D721Med (cell line): ENCODE measurements at places on chromosomes 1 and 21.

DNA sequence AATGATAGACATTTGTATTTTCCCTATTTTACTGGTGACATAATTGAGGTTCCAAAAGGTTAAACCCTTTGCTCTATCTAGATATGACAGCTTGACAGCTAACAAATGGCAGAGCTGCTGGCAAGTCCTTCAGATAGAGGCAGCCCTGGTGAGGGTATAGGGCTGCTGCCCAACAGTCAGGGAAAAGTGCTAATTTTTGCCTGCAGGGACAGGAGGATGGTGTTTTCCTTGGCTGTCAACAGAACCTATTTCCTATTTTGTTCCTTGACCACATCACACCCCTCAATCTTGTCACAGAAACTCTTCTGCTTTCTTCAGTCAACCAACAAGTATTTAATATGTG lies 12.3 kb downstream of the GPA33 start:
- DNase-seq = no peak

- DNase-seq = no peak
Measured at GRCh38 chr1:228989176-228989575, 253.9 kb downstream of the RHOU start.

DNA sequence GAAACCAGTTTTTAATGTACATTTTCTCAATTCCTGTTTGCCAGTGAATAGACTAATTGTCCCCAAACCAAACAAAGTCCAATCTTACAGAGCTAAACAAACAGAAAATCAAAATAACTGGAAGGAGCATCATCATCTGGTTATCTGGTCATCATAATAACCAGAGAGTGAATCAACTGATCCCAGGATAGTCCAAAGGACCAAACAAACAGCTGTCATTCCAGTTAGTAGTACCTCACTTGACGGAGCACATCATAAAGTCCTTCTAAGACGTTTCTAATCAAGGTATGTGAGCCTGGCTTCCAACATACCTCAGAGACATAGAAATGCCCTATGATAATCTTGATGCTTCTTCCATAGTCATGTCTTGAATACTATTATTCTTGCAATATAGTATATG lies 240.5 kb downstream of the LTN1 start:
- DNase-seq = no peak

- DNase-seq = no peak
Measured at GRCh38 chr1:41464885-41465284, 19.6 kb downstream of the EDN2 start.

- peak; percentile 38 for DNase-seq
Measured at GRCh38 chr1:6497215-6497866, 5.9 kb upstream of the PLEKHG5 start.

- DNase-seq = no peak
Measured at GRCh38 chr1:210321552-210321951, 7.2 kb upstream of the HHAT start.

- no peak for DNase-seq
Measured at GRCh38 chr21:18477043-18477442, 73.5 kb upstream of the TMPRSS15 start.

DNA sequence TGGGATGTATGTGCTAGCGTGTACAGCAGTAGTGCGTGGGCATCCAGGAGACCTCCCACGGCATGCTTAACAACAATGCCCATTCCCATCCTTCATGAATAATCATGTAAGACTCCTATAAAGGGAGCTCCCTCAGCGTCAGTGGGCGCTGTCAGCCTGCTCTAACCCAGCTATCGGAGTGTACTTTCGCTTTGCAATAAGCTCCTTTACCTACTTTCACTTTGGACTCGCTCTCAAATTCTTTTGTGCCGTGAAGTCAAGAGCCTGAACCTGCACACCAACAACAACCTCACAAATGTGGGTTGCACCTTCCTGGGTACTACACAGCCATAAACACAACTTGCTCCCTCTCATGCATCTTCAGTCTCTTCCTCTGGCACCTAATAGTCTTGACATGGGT lies 114.8 kb upstream of the PAXBP1 start:
- DNase-seq = no peak

- no peak for DNase-seq
Measured at GRCh38 chr21:40829308-40829707, 17.6 kb downstream of the DSCAM start.

- DNase-seq = no peak
Measured at GRCh38 chr1:230123280-230124185, 56.5 kb downstream of the GALNT2 start.

GRCh38 chr1:64898107-64898861 lies 68.1 kb downstream of the JAK1 start:
- DNase-seq = no peak

DNA sequence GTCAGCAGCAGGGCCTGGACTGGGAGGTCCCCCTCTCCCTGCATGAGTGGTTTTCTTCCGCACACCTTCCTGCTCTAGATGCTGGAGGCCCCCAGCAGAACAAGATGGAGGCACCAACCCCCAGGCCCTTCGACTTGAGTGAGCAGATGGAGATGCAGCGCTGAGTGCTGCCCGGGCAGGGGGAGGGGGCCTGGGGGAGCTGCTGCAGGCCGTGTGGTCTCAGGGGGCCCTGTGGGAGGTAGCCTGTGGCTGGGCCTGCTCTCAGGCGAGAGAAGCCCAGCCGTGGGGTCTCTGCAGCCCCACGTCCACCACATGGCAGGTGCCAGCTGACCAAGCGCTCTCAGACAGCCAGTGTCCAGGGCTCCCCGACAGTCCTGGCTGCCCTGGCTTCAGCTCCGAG lies 1.2 kb upstream of the FAAP20 start:
- DNase-seq = no peak

GRCh38 chr1:19311931-19312781 lies at the start of the genes AKR7A2 and SLC66A1:
TSS of gene AKR7A2 (minus strand) at chr1:19312144. CDS start at chr1:19312124, 20 bp downstream.
TSS of gene SLC66A1 (plus strand) at chr1:19312326. CDS start at chr1:19317678, 5,352 bp downstream.
- DNase-seq = peak; percentile 75

DNA sequence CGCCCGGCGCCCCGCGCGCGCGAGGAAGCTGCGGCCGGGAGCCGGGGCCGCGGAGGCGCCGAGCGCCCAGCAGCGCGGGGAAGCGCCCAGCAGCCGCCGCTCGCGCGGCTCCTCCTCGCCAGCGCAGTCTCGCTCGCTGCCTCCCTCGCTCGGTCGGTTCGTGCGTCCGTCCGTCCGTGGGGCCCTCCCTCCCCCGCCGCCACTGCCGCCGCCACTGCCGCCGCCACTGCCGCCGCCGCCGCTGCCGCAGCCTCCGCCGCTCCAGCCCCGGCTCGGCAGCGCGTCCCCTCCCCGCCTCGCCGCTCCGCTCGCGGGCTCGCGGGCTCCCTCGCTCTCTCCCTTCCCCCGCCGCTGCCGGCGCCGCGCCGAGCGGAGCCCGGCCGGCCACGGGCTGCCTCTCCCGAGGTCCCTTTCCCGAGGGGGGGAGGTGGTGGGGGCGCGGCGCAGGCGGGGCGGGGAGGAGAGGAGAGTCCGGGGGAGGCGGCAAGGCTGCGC lies at the start of gene KCND3:
Gene KCND3, minus strand, starts transcription at position 138 of the 495 bp plus-strand sequence.
- DNase-seq = no peak

- DNase-seq = no peak
Measured at GRCh38 chr1:108590441-108590840, 30.5 kb downstream of the EEIG2 start.

DNA sequence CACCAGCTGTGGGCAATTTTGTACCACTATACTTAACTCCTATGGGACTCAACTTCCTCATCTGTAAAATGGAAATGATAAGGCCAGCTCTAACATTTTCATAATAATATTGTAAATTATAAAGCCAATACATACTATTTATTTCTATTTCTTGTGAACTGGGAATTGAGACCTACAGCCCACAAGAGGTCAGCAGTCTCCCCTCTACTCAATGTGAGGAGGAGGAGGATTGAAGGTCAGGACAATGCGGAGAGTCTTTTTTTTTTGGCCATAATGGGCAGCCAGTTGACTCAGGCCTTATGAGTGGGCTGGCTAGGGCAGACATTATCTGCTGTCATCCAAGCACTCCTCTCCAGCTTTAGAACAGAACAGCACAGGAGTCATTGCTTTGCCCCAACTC lies 90.5 kb downstream of the NUF2 start:
- no peak for DNase-seq

GRCh38 chr1:198493329-198493728 lies 47.2 kb downstream of the ATP6V1G3 start:
- DNase-seq = no peak

DNA sequence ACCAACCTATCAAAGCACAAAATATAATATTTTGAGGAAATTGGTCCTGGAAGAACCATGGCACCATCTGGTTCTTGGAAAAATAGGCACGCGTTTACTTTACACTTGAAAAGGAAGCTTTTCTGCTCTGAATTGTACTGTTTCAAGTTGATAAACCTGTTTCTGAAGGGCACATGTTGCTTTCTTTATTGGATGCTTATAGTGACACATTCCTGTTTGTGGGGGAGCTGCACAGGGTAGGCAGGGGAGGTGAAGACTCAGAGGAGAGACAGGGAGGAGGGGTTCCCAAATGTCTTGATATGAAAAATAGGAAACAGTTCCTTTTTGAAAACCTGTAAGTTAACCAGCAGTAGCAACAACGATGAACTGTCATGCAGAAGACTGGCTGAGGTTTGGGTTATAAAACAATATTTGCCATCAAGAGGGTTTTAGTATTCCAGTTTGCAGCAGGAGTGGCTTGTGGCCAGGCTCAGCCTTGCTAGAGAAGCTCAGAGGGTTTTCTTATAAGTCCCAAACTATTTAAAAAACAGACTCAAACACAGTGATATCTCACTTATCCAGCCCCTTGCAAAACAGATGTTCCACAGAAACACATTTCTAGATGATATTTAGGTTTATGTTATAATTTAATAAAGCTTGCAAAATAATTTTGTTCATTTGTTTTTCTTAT lies 127.0 kb upstream of the MROH9 start:
- DNase-seq = no peak

- no peak for DNase-seq
Measured at GRCh38 chr1:2435091-2435490, 22.7 kb upstream of the PEX10 start.

DNA sequence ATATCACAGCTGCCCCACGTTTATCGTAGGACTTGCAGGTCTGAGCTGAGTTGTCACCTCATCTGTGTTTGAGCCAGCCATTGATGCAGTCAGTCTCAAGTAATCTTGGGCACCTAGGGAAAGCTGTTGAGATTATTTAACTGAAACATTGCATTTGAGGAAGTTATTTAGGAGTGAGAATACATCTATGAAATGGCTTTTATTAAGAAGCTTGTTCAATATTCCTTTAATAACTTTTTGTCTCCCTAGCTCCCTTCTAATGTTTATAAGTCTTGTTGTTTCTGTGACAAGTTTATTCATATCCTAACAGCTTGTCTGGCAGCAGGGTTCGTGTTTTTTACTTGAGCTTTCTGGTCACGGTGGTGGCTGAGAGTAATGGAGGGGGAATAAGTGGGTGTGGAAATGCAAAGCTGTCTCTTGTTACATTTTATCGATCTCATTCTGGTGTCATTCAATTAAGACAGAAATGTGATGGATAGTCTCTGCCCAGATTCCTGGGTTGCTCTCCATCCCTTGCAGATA lies 555.9 kb downstream of the USP25 start:
- no peak for DNase-seq

DNA sequence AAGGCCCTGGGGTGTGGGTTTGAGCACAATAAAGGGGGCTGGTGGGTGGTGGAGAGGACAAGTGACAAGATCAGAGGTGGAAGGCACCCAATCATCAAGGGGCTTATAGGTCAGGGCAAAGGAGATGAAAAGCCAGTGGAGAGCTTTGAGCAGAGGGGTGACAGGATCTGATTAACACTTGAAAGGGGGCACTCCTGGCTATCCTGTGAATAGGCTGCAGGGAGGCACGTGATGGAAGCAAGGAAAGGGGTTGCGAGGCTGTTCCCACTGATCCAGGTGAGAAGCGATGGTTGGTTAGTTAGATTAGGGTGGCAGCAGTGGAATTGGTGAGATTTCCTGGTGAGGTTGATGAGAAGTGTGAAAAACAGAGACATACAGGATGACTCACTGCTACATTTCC lies 80.6 kb downstream of the WLS start:
- no peak for DNase-seq

- no peak for DNase-seq
Measured at GRCh38 chr1:80083892-80084291, 1077.4 kb upstream of the ADGRL4 start.

DNA sequence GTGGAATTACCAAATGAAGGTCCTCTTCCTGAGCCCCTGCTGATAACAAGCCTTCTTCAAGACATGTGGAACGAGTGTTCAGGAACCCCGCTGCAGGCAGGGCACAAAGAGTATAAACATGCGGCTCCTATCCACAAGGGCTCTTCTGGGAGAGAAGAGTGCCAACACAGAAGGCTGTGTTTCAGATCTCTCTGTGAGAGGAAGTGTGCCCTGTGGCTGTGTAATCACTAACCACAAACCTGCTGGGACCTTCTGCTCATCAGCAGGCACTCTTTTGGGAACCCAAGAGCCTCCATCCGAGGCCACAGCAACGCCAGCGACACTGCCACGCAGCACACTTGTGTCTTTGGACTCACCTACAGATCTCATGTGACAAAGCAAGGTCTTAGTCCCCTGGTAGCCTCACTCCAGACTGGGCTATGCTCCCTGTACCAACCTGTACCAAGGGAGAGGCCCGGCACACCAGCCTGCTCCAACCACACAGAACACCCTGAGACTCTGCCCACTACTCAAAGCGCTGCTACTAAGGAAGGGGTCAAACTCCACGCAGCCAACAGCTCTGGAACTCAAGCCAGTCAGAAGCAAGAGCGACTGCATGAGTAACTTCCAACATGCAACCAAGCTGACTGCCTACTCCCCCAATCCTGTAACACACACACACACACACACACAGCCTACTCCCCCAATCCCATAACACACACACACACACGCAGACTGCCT lies 7.8 kb downstream of the PTTG1IP start:
- no peak for DNase-seq

GRCh38 chr1:24888061-24888970 lies 41.8 kb downstream of the RUNX3 start:
- DNase-seq = no peak

DNA sequence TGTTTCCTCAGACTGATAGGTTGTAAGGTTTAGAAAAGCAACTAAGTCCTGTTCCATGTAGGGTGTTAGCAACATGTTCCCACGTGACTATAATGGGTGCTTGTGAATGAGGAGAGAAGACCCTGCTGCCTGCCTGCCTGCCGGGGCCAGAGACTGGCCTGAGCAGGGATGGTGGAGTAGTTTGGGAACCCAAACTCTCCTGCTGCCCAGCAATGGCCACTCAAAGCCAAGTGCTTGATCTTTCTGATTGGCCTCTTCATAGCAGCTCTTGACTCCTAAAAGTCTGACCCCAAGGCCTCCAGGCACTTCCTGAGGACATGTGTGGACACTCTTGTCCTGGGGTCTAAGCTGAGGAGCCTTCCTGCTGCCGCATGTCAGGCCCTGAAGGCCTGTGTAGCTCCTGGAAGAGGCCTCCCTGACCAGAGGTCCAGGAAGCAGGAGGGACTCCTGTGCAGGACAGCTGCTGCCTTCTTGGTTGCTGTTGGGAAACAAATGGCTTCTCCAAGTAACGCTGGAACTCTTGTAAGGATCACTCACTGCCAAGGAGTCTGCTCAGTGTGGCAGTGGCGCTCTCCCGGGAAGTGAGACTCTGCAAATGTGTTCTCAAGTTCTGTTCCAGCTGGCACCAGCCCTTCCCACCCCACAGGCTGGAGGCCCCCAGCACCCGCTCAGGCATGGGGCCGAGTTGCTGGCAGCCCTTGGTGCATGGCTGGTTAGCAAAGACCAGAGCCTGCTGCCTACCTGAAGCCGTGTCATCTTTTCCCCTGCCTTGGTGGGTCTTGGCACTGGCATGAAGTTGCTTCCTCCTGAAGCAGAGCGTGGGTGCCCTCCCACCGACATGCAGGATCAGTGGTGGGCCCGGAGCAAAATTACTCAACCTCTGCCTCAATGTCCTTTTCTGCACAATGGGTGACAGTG lies 35.5 kb downstream of the MAN1C1 start:
- DNase-seq = no peak

GRCh38 chr1:29114654-29115053 lies 9.0 kb downstream of the TMEM200B start:
- no peak for DNase-seq
